NCI-H446 treated with DMSO at 0.1 percent for 48 hours (cell line): ENCODE measurements at places on chromosomes 11 and 22.

- DNase-seq: no peak
These were observed 615 bp downstream of the FADS3 start for GRCh38 chr11:61890529-61891330.

GRCh38 chr11:120188811-120189455 lies 21.9 kb upstream of the OAF start:
- DNase-seq: no peak

DNA sequence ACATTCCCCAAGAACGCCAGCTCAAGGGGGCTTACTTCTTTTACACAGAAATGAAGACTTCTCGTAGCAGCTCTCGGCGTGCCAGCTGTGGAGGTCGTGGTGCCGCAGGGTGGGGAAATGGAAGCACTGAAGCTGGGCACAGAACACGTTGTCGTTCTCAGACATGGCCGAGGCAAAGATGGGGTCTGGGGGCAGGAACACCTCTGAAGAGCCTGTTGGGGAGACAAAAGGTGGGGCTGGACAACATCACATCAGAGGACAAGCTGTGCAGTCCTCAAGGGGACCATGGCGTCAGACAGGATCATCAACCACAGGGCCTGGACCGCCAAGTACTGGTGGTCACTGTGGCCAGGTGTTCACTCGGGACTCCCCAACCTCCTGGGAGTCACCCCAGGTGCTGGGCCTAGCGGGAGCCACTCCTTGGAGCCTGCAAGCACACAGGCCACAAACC lies 65.2 kb downstream of the DGCR2 start:
- no peak for DNase-seq

DNA sequence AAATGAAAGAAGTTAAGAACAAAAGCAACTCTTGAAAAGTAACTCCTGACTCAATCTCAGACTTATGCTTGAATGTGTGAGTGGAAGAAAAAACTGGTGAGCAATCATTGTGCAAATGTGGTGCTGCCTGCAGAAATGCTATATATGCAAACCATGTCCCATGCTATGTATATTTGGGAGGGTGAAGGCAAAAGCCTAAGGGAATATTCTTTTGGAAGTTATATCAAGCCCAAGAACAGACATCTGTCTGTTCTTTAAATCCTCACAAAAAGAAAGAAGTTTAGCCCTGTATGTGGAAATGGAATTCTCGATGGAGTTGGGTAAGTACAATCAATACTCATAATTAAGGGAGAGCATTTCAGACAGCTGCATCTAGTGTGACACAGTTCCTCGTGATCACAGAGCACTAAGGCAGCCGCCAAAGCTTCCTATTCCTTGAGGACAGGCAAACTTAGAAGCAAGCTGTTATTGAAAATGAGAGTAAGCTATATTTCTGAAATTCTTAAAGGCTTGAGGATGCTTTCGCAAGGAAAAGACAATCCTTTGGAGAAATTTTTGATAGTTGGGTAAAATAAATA lies 406.5 kb upstream of the CHORDC1 start:
- DNase-seq: no peak

DNA sequence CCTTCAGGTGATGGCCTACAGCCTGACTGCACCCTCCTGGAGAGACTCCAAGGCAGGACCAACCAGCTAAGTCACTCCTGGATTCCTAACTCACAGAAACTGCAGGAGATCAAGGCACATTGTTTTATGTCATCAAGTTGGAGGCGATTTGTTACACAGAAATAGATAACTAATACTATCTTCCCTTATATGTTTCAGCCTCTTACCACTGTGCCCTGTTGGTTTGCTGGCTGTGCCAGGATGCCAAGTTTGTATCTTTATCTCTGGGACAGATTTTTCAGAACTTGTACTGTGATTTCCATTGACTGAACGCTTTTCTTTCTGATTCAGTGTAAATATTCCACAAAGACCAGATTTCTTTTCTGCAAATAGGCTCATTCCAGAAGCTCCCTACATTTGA lies 76.2 kb upstream of the OPCML start:
- DNase-seq: no peak

- DNase-seq: no peak
These were observed 151.8 kb downstream of the MPPED1 start for GRCh38 chr22:43563571-43563970.

DNA sequence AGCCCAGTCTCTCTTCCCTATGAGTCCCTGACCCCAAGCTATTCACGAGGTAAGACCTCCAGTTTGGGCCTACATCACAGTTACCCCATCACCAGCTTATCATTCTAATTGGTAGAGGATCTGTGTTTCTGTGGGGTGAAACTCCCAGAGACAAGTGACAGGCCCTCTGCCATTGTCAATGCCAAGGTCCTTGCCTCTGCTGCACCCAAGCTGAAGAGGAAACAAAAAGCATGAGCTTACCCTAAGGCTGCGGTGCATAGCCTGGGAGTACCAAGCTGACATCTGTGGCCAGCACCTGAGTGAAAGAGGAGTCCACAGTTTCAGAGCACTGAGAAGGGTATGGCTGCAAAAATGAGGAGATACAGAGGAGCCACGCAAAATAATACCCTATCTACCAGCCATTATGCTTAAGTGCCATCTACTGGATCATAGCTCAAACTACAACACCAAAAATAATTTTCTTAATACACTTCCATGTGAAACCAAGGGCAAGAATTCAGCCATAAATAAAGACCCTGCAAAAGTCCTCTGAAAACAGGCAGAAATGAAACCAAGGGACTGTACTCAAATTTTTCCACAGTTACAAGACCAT lies 62.3 kb upstream of the ANO5 start:
- peak; percentile 16 for DNase-seq

DNA sequence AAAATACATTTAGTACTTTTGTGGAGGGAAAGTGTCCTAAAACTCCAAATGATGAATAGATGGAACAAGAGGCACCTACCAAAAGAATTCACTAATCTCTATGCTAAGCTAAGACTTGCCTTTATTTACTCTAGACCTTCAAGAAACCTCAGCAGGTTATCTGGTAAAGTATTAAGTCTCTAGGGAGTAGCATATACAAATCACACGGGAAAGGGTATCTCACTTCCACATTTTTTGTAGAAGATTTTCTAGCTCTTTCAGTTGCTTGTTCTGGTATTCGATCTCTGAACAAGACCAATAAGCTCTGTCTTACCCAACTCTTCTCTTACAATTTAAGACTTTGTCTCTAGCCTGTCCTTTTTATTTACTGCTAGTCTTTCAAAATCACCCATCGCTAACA lies 18.1 kb upstream of the CADM1 start:
- no peak for DNase-seq

DNA sequence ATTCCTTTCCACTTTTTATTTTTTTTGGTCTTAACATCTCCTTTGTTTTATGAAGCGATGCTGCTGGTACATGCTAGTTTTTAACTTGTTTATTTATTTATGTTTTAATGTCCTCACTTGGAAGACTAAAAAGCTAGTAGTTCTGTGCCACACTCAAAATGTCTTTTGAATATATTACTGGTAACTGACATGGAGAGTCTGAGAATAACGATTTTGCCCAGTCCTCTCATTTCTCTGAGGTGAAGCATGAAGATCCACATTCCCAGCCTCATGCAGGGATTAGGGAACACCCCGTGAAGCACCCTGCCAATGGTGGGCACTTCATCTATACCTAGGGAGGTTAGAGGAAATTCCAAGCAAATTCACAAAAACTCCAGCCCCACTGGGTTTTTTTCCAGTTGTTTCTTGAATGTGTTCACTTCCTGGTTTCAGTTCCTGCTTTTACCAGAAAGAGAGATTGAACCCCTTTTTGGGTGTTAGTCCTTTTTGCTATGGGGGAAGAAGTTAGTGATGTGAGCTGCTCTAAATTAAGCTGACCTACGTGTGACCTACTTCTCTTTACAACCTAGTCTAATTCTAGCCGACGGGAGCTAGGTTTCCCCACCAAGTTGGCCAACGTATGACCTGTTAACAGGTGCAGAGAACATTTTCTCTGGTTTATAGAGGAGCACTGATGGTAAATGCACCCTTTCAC lies 106.1 kb downstream of the SLC1A2 start:
- DNase-seq: no peak

- DNase-seq: no peak
These were observed 33.2 kb upstream of the TTC12 start for GRCh38 chr11:113281052-113281725.

DNA sequence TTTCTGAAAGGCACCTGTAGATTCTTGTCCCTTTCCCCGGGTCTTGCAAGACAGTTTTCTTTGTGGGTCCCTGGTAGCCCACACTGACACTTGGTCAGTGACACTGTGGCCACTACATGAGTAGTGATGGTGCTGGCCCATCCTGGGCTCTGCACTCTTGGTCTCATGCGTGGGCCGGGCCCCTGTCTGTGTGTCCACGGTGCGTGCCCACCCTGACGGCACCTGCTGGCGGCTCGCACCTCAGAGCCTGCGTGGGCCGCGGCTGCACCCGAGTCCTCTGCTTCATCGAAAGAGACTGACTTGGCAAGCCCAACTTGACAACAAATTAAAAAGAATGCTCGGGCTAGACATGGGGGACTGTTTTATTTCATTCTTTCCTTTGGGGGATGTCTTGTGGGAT lies 37.5 kb downstream of the ADAMTS15 start:
- no peak for DNase-seq

DNA sequence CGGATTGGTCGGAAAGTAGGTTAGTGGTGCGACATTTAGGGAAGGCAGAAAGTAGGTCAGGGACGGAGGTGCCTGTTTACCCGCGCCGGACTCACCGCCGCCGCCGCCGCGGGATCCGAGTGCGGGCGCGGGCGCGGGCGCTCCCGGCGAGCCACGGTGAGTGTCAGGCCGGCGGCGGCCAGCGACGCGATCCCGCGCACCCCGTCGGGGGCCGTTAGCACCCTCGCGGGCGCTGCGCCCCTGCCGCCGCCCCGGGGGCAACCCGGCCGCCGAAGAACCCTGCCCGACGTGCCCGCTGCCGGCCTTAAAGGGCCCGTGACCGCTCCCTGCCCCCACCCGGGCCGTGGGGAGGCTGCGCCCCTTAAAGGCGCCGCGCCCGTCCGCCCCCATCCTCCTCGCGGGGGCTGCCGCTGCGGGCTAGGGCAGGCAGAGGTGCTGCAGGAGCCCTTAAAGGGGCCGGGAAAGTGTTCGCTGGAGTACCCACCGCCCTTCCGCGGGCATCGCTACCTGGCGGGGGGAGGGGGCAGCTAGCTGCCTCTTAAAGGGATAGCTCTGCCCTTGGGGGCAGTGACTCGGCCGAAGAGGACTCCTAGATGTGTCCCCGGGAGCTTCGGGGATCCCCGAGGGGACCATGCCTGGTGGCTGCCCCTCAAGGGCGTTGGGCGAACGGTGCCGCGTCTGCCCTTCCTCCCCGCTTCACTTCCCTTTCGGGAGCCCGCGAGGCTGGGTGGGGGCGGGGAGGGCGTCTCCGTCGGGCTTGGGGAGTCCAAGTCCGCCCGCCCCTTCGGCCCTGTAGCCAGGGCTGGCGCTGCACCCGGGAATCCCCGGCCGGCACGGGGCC lies at the start of gene BMAL1:
TSS of gene BMAL1 (plus strand) at position 23 of the 841 bp plus-strand sequence. CDS start 76,519 bp downstream, outside the sequence.
- no peak for DNase-seq

GRCh38 chr11:130651066-130651855 lies 202.8 kb downstream of the ADAMTS15 start:
- no peak for DNase-seq

- DNase-seq: no peak
These were observed 43.8 kb upstream of the IGLL5 start for GRCh38 chr22:22843848-22844247.

GRCh38 chr11:95767498-95767897 lies 22.1 kb downstream of the FAM76B start:
- DNase-seq: no peak

- DNase-seq: no peak
These were observed 169.1 kb downstream of the RRAS2 start for GRCh38 chr11:14189874-14190273.

DNA sequence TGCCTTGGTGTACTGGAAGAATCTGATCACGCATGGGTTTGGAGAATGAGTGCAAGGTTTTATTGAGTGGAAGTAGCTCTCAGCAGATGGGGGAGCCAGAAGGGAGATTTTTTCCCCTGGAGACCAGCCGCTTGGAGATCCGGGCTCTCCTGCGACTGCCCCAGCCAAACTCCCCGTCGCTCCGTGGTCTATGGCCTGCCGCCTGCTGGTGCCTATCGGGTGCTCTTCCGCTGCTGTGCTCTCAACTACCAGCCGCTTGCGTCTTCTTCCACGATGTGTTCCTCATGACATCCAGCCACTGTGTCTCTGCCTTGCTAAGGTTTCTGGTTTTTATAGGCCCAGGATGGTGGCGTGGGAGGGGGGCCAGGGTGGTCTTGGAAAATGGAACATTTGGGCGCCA lies 145.6 kb upstream of the UBASH3B start:
- DNase-seq: no peak

DNA sequence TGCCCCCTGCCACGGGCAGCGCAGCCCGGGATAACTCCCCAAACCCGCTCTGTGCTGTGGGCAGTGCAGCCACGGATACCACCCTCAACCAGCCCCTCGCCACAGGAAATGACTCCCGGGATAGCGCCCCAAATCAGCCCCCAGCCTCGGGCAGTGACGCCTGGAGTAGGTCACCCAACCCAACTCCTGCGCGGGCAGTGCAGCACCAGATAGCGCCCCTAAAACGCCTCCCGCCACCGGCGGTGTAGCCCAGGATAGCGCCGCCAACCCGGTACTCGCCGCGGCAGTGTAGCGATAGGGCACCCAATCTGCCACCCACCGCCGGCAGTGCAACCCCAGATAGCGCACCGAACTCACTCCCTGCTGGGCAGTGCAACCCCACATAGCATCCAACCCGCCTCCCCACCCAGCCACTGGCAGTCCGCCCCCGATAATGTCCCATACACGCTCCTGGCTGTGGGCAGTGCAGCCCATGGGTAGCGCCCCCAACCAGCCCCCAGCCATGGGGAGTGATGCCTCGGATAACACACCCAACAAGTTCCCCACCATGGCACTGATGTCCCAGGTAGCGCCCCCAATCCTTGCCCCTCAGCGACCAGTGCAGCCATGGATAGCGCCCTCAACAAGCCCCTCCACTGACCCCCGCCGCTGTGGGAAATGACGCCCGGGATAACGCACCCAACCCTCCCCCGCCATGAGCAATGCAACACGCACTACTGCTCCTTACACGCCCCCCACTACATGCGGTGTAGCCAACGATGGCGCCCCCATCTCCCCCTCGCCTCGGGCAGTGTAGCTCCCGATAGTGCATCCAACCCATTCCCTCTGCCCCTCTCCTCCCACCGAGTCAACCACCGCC lies 1.5 kb downstream of the RFPL2 start:
- no peak for DNase-seq

GRCh38 chr22:42747701-42748513 lies 27.2 kb upstream of the A4GALT start:
- DNase-seq: peak; percentile 17

- DNase-seq: no peak
These were observed 194.0 kb downstream of the CASP12 start for GRCh38 chr11:104704146-104704830.

GRCh38 chr11:76124905-76125770 lies 81.2 kb downstream of the WNT11 start:
- DNase-seq: no peak

- no peak for DNase-seq
These were observed 1.7 kb downstream of the BTBD10 start for GRCh38 chr11:13461291-13461690.

GRCh38 chr11:30991376-30991775 lies 378.2 kb downstream of the DCDC1 start:
- DNase-seq: no peak
